Activated CD8-positive, alpha-beta T cell treated with anti-CD3 and anti-CD28 coated beads for 36 hours (primary cell): ENCODE measurements at places on chromosomes 3 and 15. TPM values are rescaled to one million over a fixed set of nuclear protein-coding genes. Genes with fewer than 3 reads are reported as not detected.

- no peak for DNase-seq
Observed at GRCh38 chr3:149214702-149215101, 6.9 kb downstream of the CP start.

GRCh38 chr3:172317984-172318383 is 130.3 kb downstream of the GHSR start:
- no peak for DNase-seq

DNA sequence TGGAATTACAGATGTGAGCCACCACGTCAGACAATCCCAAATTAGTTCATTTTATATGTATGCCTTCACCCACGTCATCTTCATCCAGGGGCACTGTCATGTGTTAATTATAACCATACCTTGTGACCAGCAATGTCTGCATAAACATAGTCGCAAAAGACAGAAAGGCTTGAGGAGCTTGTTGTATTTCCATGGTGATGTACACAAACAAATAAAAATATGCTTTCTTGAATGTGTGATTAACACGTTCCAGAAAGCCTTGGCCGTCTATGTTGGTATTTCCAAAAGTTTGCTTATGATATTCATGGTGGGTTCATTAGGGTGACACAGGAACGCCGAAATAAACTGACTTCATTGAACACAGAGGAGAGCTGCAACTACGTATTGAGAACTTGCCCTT is 524.7 kb upstream of the ZNF717 start:
- DNase-seq: no peak

Gene STXBP5L
- total RNA-seq: not detected

Gene LEKR1
- total RNA-seq: 0.40 TPM

DNA sequence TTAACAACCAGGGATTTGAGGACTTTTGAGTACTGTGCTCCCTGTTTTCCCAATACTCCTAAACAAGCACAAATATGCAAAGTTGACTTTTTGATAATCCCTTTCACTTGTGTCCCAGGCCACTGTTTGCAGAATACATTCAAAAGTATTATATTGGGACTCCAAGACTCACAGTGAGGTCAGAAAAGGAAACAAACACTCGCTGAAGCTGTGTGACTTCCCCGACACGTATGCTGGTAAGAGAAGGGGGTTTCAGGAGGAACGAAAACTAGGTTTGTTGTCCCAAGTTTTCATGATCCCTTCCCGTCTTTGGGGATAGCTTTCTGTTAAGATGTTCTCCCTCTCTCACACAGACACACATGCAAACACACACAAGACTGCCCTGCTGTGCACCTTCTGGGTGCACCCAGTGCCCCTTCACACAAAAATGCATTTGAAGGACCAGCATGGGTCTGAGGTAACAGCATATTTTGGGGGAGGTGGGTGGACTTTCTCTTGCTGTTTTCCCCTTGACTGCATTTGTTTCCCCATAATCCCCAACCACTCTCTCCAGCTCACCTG is 225.2 kb upstream of the PRICKLE2 start:
- DNase-seq: no peak

DNA sequence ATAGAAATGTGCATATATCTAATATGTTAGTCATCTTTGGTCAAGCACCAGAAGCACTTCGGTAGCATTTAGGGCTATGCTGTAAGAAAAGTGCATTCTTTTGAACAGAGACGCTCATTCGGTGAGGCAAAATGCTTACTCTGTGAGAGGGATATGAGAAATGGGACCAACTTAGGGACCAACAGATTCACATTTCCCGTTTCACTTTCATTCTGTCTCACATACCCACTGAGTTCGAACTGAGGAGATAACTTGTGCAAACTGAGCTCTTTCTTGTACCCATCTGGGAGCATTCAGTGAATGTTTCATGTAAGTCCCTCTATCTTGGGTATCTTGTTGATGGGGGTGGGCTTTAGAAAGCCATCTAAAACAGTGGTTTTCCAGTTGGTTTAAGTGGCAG is 135.3 kb downstream of the FEZF2 start:
- DNase-seq: no peak

GRCh38 chr3:35871009-35871408 is 231.7 kb downstream of the ARPP21 start:
- no peak for DNase-seq

GRCh38 chr3:122880624-122881023 is 85.8 kb downstream of the SLC49A4 start:
- DNase-seq: no peak

DNA sequence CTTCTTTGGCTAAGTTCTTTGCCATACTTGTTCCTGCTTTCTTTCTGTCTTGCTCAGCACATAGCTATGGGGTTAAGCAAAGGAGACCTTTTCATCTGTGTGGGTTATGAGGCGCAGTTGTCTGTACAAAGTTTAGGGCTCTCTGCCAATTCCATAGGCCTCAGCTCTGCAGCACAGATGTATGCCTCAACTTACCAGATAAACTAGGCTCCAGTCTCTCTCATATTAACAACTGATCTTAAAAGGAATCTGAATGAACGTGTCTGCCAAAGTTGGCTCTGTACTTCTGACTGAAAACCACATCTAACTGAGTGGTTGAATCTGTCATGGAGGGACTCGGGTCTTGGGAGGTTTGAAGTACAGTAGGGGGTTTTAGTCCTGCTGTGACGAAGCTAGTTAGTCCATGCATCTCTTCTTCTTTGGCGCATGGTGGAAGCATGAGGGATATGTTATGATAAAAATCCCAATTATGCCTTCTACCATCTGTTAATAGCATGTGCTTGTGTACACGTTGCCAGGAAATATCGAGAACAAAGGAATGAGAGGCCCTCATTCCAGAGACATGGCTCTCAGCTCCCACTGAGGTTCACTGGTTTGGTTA is 114.6 kb upstream of the TSC22D2 start:
- DNase-seq: no peak

DNA sequence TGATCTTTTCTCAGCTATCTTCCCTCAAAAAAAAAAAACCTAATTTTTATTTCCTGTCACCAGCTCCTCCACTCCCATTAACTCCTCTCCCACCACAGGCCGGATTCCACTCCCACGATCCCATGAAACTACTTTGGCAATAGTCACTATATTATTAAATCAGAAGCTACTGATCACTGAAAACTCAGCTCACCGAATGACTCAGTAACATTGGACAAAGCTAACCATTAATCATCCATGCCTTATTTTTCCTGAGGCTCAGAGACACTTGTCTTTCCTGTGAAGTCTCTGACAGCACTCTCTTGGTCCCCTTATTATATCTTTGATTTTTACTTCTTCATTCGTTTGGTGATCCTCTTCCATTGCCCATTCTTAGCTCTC is 260.2 kb downstream of the CGGBP1 start:
- DNase-seq: no peak

Gene LSAMP
- not detected for total RNA-seq

- no peak for DNase-seq
Observed at GRCh38 chr3:165545059-165545458, 292.2 kb downstream of the BCHE start.

DNA sequence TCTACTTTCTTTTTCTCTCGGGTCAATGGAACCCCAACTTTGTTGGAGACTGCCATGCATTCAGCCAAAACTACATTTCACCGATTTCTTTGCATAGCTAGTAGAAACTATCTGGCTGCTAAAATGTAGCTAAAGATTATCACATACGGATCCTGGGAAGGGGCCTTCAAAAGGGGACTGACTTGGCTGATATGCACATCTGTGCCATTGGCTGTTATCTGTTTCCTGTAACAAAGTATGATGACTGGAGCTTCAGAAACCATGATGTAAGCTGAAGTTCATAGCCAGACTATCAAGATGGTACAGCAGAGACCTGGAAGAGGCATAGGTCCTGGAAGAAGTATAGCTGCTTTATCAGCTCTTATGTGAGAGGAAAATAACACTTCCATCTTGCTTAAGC is 179.1 kb downstream of the NSUN3 start:
- DNase-seq: no peak

DNA sequence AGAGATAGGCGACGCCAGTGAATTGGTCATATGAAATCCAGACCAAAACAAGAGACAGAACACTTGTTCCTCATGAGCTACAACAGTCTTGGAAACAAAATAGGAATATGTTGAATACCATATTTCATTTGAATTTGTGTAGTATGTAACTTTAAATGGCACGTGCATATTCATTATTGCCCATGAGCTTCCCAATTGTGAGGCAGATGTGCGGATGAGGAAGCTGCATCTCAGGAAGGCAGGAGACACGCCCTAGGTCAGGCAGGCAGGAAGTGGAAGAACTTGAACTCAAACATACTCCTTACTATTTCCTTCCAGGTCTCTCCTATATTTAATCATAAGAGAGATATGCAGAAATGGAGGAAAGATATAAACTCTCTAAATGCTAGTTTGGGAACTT is 106.8 kb upstream of the SLC2A2 start:
- no peak for DNase-seq

DNA sequence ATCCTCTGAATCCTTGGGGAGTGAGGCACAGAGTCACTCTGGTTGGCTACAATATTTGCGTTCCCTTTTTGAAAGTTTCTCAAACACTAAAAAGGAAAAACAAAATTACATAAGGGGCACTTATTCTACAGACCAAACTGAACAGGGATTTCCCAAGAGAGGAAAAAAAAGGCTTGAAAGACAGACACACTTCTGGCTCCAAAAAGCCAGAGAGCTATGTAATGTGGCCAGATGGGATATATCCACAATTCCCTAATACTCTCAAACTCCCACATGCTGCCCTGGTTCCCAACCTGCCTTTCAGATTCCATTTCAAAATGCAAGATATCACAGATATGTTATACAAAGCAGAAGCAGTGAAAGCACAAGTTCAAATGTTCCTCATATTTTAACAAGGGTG is 1.6 kb downstream of the FRMD4B start:
- no peak for DNase-seq

Gene CYP8B1
- total RNA-seq: not detected

Gene CHRNA7
- total RNA-seq: 0.20 TPM

Gene TM4SF18
- total RNA-seq: not detected

- DNase-seq: no peak
Observed at GRCh38 chr15:36882487-36883131, 217.7 kb downstream of the MEIS2 start.

- no peak for DNase-seq
Observed at GRCh38 chr3:122628567-122628966, 51.1 kb downstream of the PARP15 start.

Gene PRICKLE2
- not detected for total RNA-seq

GRCh38 chr15:90212221-90213098 is 11.3 kb downstream of the SEMA4B start:
- DNase-seq: no peak

DNA sequence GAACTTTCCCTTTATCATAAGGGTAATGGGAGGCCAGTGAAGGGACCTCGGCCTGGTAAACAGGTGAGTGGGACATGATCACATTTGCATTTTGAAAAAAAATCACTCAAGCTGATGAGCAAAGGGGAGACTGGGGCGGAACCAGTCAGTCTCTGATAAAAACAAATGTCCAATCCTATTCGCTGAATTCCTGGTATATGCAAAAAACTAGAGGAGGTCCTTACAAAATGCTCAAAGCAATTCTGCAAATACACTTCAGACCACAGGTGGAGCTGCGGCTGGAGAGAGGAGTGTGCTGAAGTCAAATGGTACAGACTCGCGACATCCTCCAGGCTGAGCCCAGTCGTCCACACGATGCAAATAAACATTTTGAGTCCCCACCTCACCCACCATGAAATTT is 166.7 kb downstream of the FOXP1 start:
- peak; percentile 84 for DNase-seq

DNA sequence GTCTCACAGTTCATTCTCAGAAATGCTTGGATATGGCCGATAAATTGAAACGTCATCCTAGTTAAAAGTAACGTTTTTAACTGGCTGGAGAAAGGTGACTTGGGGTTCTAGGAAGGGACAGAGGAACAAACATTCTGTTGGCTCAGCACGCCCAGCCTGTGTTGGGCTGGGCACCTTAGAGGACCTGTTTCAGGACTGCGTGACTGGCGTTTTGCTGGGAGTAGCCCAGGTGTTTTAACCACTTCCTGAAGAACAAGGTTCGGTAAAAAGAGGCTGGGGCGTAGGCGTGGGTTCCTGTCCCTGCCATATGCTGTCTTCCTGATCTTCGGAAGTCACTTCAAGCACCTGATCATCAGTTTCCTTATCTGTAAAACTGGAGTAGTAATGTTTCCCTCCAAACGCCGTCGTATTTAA is 1.1 kb upstream of the TLNRD1 start:
- DNase-seq: peak; percentile 85

Gene POPDC2
- total RNA-seq: 2.1 TPM

DNA sequence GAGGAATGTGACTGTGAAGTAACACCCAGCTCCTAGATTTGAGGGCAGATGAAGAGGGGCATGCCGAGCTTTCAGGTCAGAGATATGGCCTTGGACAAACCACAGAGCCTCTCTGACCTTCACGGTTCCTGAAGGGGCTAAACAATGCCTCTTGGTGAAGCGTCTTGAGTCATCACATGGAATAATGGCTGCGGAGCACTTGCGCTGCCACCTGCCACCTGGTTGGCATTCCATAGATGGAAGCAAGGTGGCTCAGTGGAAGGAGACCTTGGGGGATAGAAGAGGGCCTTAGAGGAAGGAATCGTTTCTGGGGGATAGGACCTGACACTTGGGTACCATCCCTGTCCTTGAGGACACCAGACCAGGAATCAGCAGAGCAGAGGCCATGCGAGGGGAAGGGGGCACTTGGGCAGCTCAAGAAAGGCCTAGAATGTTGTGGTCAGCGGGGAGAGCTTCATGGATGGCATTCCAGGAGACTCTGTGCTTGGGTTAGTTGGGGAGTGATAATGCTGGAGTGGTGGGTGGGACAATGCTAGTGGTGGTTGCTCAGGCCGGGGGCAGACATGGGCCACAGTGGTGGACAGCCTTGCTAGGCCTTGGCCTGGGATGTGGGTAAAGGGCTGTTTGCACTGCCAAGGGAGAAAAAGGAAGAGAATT is 12.6 kb downstream of the MRAS start:
- no peak for DNase-seq

Gene NRROS
- total RNA-seq: 24.2 TPM

DNA sequence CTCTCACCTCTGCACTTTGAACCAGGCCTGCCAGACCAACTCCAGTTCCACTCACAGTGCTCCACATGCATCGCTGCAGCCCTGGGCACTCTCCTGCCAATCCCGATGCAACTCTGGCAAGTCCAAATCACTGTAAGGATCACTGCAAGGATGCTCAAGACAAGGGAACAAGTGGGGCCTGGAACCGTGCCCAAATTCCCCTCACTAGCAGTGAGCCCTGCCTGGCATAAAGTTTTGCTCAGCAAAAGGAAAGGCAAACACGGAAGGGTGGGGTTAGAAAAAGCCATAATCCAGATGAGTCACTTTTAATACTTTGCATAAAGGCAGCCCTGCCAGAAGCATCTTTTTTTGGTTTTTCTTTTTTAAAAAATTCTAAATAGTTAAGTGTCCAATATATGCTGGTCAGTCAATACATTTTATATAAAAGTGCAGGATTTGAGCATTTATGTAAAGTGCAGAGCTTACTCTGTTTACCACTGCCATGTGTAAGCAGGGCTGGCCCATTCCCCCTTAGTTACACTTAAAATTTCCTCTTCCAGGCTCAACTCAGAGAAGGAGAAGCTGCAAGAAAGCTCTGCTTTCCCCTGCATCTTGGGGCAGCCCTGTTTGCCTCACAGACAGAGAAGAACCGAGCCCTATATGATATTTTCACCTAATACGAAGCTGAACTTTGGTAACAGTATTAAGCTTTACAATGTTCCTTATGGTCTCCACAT is 102.2 kb downstream of the CD47 start:
- no peak for DNase-seq

GRCh38 chr3:126477061-126477380 is 1.3 kb upstream of the ZXDC start:
- DNase-seq: no peak

GRCh38 chr3:143375698-143376097 is 256.1 kb downstream of the CHST2 start:
- DNase-seq: no peak

Gene ECE2
- not detected for total RNA-seq

GRCh38 chr3:159916052-159916451 is 72.6 kb upstream of the IL12A start:
- no peak for DNase-seq

Gene CKMT1A
- total RNA-seq: 0.32 TPM

Gene LOXL1
- 2.8 TPM for total RNA-seq
